ENCODE measurements at places on chromosomes 12 and 14.
A peak's percentile ranks its signal among the peaks of the same experiment; 100 is the strongest.

DNA sequence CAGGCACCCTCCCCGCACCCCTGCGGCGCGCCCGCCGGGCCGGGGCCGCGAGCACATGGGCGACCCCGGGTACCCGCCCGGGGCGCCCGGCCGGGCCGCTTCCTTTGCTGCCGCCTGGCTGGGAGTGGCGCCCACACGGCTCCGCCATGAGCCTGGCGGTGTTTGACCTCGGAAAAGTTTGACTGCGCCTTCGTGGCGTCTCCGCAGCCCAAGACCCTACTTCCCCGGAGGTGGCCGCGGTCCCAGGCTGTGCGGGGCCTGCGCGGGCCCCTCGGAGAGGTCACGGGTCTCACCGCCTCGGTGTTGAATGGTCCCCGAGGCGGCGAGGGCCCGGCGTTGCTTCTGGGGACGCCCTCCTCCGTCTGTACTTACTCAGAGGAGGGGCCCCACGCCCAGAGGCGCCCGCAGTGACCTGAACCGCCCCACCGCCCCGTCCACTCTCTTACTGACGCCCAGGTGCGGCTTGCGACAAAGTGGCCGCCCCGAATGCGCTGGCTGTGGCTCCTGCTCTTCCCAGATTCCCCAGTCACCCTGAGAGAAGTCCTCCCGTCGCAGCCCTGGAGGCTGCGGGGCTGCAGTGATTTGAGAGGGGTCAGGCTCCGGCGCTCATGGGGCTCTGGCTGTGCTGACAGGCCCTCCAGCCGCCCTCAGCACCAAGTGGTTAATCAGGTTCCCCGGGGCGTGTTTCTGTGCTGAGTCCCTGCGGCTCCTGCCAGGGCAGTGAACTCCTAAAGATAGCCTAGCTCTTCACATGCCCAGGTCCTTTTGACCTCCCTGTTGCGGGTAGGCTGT lies 5.8 kb downstream of the KMT5A start:
- peak; percentile 32 for DNase-seq

- DNase-seq = no peak
These were observed 104.8 kb upstream of the DIO3 start for GRCh38 chr14:101456246-101457175.

DNA sequence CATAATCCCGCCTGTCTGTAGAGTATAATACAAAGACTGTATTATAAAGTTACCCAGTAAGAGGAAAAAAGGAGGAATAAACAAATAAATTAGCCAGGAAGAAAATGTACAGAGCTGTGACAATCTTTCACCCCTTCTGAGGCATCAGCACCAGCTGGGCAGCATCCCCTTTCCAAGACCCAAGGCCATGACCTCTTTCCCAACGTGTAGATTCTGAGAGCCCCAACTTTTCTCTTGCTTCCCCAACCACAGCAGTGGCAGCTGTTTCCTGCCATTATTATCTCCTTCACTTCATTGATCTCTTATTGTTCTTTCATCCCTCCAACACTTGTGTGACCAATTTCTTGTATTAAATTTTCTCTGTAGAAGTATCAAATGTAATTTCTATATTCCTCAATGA lies 101.6 kb downstream of the BBS10 start:
- no peak for DNase-seq

GRCh38 chr12:106584104-106585064 lies 1.6 kb downstream of the RFX4 start:
- no peak for DNase-seq

DNA sequence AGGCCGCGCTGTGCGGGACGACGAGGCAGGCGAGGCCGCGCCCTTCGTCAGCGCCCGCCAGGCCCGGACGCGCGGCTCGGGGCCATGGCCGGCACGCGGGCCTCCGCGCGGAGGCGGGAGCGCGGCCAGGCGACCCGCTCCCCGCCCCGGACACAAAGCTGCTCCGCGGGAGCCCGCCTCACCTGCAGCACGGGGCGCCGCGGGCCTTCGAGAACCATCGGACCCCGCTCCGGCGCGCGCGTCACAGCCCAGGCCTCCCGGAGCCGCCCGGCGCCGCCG lies 342 bp downstream of the DICER1 start:
- no peak for DNase-seq

DNA sequence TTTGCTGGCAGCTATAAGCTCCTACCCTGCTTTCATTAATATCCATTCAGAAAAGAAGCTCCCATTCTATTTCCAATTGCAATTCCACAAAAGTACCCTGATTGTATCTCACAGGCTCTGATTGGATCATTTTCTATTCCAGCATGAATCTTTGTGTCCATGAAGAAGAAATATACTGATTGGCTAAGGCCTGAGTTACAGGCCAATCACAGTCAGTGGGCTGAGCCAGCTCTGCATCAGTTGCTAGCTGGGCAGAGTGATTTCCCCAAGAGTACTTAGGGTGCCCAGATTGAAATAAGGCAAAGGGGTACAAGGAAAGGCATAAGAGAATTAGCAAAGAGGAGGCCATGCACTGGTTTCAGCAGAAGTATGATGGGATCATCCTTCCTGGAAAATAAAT lies 14.4 kb downstream of the ART4 start:
- DNase-seq = no peak

DNA sequence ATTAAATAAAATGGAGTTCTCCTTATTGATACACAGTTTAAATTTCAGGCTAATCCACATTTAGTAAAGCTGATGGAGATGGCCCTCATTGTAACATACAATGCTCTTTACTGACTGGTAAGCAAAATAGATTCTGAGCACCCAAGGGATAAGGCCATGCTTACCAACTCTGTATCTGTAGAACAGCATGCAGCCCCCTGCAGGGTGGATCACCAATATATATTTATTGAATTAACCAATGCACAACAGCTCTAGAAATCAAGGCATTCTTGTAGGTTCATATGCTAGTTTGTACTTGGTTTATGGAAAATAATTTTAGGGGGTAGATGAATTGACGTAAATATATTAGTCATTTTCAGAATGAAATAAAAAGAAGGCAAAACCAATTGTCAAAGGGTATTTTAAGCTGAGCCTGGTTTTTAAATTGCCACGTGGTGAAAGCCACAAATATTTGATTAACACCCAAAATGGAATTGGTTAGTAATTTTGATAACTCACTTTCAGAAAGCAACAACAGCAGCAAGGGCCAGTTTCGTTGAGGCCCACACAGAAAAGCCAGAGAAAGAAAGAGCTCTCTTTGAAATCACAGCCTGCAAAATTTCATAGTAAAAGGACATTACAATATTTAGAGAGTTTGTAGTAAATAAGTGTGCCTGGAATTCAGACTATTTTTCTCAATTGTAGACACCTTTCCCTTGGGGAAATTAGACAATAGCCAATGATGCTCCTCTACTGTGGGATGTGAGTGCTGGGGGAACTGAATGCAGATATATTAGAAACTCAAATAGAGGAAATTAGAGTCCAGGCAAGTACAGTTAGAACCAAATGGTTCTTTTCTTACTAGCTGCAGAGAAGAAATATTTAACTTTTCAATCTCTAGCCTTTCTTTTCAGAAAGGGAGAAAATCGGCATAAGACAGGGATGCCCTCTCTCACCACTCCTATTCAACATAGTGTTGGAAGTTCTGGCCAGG lies 216.2 kb upstream of the ABCD2 start:
- no peak for DNase-seq

- no peak for DNase-seq
These were observed 709 bp downstream of the TCL1B start for GRCh38 chr14:95686935-95687334.

DNA sequence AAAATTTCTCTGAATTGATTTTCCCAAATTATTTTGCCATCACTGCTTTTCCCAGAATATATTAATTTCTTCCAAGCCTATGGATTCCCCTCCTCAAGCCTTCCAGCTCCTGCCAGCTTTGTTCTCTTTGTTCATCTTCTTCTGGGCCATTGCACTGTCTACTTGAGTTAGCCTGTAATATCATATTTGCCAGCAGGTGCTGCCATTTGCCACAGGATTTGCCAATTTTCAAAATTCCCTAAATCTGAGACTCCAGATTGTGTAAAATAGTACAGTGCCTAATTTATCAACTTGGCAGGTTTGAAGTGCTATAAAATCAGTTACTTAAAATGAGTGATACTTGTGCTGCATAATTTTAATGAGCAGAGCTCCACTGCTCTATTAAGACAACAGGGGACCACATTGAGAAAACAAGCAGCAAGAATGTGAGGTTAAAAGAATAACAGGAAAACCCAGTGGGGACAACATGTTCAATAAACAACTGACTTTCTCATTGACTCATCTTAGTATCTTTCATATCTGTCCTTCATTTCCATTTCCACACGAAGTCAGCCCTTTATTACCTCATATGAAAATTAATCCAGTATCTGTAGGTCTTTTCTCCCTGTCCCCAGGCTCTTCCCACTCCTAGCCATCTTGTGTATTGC lies 84.6 kb upstream of the CCDC196 start:
- DNase-seq = no peak

DNA sequence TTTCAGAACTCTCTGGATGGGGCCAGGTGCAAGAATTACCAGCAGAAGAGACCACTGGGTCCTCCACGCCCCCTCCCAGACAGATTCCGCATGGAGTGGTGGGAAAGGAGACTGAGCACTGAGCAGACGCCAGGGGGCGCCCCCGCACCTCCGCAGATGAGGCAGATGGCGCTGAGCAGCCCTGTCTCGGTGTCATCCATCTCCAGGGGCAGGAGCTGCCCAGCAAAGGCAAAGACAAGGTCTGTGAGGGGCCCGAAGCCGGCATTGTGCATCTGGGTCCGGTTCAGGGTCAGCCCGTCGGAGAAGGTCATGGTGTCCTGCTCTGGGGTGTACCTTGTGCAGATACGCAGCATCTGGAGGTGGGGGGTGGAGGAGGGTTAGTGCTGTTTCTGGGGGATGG lies 6.3 kb upstream of the ITGB7 start:
- DNase-seq = peak; percentile 90

DNA sequence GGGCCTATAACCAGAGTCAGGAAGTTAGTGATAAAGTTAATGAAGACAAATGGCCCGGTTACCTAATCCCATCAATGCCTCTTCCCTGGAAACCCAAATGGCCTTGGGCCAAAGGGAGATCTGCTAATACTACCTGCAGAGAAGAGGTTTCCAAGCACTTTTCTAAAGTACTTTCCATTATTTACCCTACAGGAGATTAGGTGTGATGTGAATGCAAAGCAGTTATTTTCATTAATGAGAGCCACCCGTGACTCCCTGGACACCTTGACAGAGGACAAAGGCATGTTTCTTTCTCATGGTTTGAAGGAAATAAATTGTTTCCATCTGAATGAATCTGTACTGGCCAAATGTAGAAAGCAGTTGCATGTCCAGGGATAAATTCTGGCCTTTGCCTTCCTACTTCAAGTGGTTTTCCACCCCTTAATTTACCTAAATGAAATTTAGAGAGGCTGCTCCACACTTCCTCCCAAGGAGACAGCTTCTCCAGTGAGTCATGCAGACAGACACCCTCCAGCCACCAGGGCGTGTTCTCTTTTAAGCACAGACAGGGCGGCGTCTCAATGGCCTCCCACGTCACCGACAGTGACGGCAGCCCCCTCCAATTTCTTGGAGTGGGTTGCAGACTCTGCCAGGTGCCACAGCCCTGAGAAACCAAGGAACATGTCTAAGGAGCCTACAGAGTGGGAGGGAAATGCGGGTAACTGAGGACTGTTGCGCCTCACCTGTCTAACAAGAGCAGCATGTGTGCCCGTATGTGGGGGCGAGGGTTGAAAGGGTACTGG lies 43.9 kb upstream of the GNPNAT1 start:
- no peak for DNase-seq

- DNase-seq = peak; percentile 0
These were observed 763.4 kb downstream of the LRFN5 start for GRCh38 chr14:42370056-42370455.

DNA sequence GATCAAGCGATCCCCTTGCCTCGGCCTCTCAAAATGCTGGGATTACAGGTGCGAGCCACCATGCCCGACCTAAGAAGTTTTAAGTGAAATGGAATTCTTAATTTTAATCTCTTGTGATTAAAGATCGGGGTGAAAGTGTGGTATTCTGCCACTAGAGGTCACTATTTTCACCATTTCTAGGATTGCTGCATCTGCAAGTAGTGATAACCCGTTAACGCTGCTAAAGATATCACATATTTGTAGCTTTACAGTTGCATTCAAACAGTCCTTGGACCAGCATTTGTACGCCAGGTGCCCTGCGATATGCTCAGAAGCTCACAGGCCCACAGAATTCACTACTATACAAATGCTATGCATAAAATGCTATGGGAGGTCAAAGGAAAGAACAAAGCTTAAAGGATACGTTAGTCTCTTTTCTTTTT lies 19.3 kb downstream of the CCDC62 start:
- DNase-seq = peak; percentile 62

GRCh38 chr12:25107920-25108319 lies 87.0 kb downstream of the DNAI7 start:
- peak; percentile 17 for DNase-seq

- DNase-seq = no peak
These were observed 474.9 kb downstream of the ATP23 start for GRCh38 chr12:58416236-58416635.

DNA sequence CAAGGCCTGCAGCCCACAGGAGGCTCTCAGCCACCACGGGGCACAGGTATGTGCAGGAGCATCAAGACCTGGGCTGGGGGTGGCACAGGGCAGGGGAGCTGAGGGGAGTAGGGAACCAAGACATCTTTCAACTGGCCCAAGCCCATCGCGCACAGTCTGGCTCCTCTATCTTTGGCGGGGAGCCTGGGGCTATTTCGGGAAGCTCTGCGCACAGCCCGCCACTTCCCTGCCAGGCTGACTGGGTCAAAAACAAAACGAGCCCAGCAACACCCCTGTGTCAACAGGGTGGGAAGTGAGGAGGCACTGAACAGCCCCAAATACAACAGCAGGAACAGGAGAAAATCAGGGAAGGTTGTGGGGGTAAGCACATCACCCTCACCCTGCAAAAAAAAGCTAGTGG lies 83.9 kb downstream of the ARL6IP4 start:
- DNase-seq = no peak

- DNase-seq = no peak
These were observed 37.5 kb downstream of the ZFC3H1 start for GRCh38 chr12:71626098-71626497.

GRCh38 chr14:51180577-51180976 lies 59.5 kb upstream of the TMX1 start:
- DNase-seq = no peak

All from activated CD4-positive, alpha-beta T cell treated with anti-CD3 and anti-CD28 coated beads, Interleukin-2, Interleukin-6, amounts not matched to agents 100 ng/mL and 50 ng/mL, durations not matched to agents 16 hours and 8 hours (primary cell).